ENCODE measurements at places on chromosomes 4 and X.

DNA sequence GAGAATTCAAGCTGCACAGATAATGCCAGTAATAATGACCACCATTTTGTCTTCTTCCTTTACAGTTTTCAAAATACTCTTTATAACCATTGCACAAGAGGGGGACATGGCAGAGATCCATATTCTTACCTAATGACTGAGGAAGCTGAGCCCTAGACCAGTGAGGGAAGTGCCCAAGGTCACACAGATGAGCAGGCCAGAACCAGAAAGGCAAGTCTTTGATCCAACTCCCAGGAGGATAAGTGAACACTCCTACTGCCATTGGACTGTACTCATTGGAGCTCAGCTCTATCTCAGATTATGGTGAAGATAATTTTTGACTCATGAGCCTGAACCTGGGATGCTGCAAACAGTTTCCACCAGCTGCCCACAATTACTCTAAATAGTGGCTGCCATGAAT is 28.6 kb downstream of the AMER1 start:
- DNase-seq: no peak

GRCh38 chr4:133130171-133130570 is 18.9 kb upstream of the PCDH10 start:
- no peak for DNase-seq

- no peak for DNase-seq
Observed at GRCh38 chrX:78725287-78725686, 22.2 kb upstream of the LPAR4 start.

- no peak for DNase-seq
Observed at GRCh38 chrX:38206542-38206941, 14.1 kb downstream of the SRPX start.

- no peak for DNase-seq
Observed at GRCh38 chrX:54045563-54046228, 1.4 kb upstream of the PHF8 start.

- no peak for DNase-seq
Observed at GRCh38 chr4:24808261-24808660, 12.9 kb downstream of the SOD3 start.

All from HFF-Myc (cell line).